ENCODE measurements at places on chromosomes 5 and 9.

DNA sequence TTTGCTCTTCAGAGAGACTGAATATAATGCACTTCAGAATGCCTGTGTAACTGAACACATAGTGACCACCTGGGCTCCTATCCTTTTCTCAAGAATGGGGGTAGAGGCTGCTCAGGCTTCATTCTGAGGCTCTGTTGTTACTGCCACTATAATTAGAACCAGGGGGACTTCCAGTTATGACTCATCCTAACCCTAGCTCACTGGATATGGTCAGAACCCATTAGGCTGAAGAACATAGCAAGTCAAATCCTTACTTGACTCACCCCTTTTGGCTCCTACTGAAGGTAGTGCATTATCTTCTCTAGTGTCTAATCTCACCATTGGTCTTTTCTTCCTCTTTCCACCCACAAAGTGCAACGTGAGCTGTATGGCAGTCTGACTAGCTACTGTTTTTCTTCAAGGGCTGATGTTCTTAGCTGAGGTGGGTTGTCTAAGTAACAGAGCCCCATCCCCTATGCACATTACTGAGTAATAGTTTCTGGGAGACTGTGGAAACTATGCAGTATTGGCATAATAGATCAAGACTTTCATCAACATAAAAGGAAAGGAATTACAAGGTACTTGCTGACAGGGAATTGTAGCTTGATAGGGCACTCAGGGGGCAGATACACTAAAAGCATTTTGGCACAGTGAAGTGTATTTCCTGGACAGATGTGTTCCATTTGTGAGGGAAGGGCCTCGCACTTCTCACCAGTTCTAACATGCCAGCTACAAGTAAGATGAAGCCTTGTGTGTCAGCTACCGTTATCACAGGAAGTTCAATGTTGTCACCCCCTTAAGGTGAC is 431.0 kb upstream of the MEF2C start:
- DNase-seq, result peak; percentile 5

GRCh38 chr5:50751064-50751657 is 84.7 kb downstream of the PARP8 start:
- peak; percentile 52 for DNase-seq

DNA sequence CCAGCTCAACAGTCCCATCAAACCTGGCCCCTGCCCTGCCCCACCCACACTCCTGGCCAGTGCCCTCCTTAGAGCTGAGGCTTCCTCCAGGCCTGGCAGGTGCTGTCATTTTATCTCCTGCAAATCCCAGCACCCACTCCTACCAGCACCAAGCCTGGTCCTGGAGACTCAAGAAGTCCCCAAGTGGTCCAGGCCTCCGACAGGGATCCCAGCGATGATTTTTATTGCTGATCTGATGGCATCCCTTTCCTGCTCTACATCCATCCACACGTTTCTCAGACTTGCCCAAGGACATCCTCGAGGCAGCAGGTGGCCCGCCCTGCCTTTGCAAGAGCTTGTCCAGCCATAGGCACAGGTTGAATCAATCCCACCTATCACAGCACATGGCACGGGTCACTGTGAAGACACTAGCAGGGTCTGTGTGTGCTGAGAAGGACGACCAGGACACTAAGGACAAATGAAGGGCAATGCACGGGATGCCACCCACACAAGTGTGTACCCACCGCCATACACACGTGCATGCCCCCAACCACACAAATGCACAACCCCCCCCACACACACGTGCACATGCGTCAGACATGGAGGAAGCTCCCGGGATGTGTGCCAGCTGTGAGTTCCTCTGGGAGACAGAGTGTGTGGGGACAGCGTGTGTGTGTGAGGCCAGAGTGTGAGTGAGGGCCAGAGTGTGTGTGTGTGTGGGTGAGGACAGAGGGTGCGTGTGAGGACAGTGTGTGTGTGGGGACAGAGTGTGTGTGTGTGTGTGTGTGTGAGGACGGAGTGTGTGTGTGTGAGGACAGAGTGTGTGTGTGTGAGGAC is 62.4 kb upstream of the UBAC1 start:
- no peak for DNase-seq

DNA sequence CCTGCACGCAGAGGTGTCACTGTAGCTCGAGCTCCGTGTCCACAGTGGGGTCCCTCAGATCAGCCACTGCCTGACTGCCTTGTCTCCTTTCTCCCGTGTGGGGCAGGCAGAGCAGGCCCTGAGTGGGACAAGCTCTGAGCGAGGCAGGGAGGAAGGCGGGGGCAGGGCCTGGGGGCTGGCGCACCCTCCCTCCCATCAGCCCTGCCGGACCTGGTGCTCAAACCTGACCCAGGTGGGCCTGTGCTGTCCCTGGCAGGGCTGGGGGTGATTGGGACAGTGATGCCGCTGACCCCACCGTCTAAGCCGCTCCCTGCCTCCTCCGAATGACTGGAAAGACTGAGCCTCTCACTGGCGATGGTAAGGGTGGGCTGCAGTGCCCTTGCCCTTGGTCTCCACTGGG is 60.9 kb downstream of the KCNT1 start:
- DNase-seq, result no peak

- no peak for DNase-seq
These were observed 137.2 kb downstream of the PLCXD3 start for GRCh38 chr5:41373230-41373629.

DNA sequence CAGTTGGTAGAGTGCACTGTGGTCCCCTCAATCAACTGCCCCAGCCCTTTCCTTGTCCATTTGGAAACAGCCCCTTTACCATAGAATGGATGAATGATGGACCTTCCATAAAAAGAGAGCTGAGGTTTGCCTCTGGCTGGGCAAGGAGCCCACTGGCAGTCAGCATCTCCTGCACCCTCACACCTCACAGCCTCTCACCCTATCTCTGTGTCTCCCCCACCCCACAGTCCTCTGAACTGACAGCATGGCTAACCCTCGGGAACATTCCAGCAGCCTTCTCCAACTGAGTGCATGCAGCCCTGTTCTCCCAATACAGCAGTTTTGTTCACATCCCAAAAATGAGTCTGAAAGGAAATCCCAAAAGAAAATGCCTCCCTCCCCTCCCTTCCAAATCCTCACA is 51.7 kb downstream of the RETREG1 start:
- DNase-seq, result no peak

DNA sequence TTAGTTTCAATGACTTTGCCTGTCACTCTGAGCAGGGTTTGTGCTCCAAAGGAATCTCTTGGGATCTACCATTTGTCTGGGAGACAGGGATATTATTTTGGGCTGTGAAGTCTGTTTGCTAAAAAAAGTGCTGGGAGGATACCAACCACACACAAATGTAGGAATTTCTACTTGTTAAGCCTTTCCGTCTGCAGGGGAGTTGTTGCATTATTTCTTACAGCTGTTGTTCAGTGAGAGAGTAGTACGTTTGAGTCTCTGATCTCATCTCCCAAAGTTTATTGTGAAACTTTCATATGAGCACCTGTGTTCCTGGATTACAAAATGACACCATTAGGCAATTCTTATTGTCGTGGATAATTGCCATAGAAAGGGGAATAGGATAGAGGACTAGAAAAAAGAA is 78.3 kb upstream of the SEMA6A start:
- DNase-seq, result no peak

DNA sequence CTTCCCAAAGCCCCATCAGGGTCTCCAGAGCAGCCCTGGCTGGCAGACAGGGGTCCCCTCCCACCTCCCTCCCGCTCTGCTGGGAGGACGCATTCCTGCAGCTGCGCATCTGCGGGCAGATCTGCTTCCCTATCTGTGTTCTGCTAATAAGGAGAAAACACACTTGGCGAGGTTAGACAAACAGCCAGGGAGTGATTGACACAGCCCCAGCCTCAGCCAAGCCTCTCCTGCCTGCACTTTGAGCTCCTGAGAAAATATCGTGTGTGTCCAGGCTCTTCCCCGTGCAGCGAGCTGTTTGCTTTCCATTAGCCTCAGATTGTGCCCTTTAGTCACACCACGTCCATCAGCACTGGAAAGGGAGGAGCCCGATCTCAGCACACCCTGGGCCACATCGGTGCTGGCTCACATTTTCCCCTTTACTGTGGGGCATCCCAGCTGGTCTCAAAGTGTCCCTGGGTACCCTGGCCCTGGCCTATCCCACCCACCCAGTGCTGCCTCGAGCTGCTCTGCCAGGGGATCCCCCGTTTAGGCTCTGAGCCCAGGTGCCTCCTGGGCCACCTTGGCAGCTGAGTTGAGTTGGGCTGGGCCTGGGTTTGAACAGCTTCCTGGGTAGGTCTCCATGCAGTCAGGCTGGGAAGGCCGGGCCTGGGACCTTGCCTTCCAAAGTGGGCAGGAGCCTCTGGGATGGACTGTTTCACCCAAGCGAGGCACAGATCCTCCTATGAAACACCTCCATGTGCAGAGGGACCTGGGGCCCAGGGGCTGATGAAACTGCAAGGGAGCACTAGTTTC is 61.1 kb downstream of the BARX1 start:
- DNase-seq, result peak; percentile 2

DNA sequence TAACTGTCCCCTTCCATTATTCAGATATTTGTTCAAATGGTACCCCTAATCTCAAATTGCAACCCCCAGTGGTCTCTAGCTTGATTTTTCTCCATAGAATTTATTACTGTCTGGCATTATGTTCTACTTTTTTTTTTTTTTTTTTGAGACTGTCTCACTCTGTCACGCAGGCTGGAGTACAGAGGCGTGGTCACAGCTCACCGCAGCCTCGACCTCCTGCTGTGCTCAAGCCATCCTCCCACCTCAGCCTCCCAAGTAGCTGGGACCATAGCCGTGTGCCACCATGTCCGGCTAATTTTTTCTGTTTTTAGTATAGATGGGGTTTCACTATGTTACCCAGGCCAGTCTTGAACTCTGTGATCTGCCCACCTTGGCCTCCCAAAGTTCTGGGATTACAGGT is 2.0 kb upstream of the REEP5 start:
- no peak for DNase-seq

Measured in activated naive CD4-positive, alpha-beta T cell treated with anti-CD3 and anti-CD28 coated beads for 36 hours (primary cell).